ENCODE measurements at places on chromosomes 12 and 14. TPM values are rescaled to one million over a fixed set of nuclear protein-coding genes. Genes with fewer than 3 reads are reported as not detected.

GRCh38 chr12:113261847-113262470, 40.7 kb downstream of the TPCN1 start:
- DNase-seq: no peak

Gene CHD8
- total RNA-seq: 28.6 TPM

DNA sequence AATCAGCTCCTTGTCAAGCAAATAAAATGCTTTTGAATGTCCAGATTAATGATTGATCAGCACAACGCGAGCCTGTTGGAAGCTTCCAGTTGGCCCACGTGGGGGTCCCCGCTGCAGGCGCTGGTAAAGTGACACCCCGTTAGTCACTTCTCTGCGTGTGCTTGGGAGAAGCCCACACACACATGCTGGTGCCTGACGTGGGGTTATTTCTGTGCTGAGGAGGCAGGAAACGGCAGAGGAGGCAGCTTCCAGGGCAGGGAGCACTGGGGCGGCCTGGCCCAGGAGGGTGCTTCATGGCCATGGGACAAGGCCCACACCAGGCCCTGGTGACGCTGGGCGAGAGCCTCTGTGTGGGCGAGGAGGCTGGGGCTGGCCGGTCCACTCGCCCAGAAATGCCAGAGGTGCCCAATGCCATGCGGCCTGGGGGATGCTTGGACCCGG, 101.5 kb downstream of the KIF26A start:
- no peak for DNase-seq

- no peak for DNase-seq
These were observed 75.5 kb downstream of the FAR2 start for GRCh38 chr12:29224572-29224971.

DNA sequence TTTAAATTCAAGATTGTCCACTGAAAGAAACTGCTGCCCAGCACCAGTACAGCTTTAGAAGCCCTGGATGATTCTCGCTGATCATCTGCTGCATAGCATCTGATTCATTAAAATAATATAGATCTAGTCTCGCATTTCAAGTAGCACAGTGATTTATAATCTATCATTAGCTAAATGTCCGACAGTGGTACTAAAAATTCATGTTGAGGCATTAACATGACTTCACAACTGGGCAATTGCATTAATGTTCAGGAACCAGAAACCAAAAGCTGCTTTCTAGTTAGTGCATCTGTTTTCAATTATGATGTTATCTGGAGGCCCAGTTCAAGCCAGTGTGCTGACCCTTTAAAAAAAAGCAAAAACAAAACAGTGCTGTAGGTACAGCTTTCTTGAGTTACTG, 1987.2 kb upstream of the SEL1L start:
- peak; percentile 38 for DNase-seq

Gene CLEC6A
- not detected for total RNA-seq

DNA sequence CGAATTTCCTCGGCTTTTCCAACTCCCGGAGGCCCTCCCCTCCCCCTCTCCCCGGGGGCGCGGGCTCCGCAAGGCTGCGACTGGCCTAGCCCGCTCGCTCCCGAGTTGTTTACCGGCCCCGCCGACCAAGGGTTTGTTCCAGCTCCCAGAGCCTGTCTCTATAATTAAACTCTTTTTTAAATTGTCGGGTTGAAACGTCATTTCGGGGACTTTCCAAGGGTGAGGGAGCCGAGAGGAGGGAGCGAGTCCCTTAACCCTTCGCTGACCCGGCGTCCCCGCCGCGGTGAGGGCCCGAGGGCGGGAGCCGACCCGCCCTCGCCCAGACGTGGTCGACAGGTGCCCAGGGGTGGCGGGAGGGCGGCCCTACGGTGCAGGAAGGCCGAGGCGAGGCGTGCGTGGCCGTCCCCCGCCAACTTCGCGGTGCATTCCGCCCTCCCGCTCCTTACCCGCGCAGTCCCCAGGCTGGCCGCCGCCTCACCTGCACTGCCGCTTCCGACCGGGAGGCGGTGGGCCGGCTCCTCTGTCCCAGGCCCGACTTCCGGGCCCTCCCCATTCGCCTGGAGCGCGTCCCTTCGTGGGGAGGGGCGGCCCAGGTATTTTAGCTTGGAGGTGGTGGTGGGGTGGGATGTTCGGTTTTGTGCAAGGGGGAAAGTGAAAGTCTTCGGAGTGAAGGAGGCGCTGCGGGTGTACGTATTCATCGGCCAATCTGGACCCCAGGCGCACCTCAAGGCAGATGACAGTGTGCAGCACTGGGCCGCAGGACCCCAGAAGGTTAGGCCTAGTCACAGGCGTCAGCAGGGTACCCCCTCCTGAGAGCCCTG, 2.9 kb upstream of the ZFP36L1 start:
- peak; percentile 88 for DNase-seq

DNA sequence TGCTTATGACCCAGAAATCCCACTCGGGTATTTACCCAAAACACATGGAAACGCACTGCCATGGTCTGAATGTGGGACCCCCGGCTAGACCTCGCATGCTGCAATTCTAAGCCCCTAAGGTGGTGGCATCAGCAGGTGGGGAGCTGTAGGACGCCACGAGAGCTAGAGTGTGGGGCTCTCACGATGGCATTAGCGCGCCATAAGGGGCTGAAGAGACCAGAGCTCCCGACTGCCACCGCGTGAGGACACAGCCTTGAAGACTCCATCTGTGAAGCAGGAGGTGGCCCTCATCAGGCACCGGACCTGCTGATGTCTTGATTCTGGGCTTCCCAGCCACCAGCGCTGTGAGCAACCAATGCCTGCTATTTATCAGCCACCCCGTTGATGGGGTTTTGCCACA, 40.3 kb downstream of the RIMBP2 start:
- no peak for DNase-seq

Gene E2F7
- 19.1 TPM for total RNA-seq

DNA sequence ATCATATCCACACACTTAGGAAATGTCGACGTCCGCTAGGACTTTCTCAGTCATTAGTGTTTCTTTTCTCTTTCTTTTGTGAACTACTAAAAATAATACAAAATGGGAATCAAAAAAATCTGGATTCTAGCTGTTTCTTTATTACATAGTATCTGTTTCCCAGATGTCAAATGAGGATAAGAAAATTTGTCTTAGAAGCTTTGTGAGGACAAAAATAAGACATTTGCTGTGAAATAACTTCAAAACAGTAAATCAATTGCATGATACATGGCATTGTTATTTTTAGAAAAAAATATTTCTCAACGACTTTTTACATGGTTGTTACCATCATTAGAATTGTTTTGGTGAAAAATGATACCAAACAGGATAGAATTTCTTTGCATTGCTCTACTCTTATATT, 71.4 kb upstream of the IFNG-AS1 start:
- DNase-seq: no peak

GRCh38 chr12:52521568-52522266, 1.5 kb upstream of the KRT5 start:
- DNase-seq: peak; percentile 46

DNA sequence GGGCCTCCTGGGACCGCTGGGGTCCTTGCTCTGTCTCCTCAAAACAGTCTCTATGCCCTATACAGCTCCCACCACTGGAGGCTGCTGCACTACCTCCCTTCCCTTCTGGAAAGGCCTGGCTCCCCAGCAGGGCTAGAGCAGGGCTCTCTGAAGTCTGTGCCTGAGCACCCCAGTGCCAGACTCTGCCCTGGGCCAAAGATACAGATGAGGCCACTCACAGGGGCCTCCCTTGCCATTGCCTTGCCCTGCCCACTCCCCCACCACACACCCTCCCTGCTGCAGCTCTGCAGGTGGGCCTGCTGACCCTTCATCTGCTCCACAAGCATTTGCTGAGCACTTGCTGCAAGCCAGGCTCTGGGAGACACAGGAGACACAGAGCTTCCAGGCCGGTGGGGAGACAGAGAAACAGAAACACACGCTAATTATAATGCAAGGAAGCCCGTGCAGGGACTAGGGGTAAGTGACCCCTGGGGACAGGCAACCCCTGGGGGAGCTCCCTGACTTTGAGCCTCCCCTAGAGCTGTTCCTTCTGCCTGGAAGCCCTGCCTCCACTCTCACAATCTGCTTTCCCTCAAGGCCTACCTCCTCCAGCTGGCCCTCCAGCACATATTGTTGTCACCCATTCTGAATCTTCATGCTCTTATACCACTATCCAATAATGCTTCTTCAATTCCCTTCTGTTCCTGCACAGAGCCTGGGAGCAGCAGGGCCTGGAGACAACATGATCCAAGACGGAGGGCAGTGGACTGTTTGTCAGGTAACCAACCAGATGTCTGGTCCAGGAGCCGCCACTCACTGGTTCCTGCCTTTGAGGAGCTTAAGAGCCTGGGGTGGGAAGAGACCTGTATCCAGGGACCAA, 32.6 kb upstream of the PNMA1 start:
- DNase-seq: no peak

Gene TSPAN11
- total RNA-seq: 0.48 TPM

Gene NGB
- total RNA-seq: not detected

DNA sequence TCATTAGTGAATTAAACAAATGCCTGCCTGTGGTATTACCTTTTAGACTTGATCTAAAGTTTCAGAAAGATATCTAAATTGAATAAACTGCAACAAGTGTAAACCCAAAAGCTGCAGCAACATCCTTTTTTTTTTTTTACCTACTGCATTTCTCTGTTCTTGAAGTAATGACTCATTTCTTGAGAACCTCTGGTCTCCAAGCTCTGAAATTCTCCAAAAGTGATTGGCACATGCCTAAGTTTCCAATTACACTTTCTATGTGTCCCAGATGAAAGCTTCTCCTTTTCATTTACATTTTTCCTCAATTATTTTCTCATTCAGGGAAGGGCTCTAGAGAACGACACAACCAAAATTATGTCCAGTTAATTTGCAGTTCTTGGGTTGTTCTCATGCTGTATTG, 435.2 kb upstream of the DCN start:
- no peak for DNase-seq

Gene CD4
- 5.4 TPM for total RNA-seq

DNA sequence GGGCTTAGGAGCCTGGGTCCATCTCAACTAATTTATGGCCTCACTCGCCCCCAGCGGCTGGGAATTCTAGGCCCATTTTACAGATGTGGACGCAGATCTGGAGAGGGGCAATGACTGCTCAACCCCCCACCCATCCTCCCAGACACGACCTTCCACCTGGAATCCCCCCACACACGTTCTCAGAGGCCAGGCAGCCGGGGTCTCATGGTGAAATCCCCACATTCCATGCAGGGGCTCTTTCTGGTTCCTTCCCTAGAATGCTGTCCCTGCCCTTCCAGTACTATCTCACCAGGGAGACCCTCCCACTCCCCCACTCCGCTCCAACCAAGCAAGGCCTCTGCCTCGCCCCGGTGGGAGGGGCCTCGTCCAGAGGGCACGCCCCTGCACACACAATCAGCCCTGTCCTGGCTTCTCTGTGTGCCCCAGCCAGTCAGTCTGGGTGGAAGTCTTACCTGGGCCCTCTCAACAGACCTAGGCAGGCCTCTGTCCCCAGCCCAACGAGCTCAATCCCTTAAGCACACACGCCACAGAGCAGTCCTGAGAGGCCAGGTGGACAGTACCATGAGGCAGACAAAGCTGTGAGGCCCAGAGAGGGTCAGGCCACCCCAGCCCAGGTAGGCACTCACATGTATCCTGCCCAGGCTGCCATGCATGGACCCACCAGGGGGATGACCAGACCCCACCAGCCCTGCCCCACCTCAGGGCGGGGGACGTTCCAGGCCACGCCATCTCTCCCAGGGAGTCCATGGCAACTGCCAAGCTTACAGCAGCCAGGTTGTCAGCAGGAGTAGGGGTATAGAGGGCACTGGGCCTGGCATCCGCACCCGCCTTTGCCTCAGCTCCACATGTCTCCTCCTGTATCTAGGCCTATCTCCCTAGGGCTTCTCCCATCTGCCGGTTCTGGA, 1.3 kb upstream of the ANKRD9 start:
- no peak for DNase-seq

Gene STON2
- total RNA-seq: 0.49 TPM

DNA sequence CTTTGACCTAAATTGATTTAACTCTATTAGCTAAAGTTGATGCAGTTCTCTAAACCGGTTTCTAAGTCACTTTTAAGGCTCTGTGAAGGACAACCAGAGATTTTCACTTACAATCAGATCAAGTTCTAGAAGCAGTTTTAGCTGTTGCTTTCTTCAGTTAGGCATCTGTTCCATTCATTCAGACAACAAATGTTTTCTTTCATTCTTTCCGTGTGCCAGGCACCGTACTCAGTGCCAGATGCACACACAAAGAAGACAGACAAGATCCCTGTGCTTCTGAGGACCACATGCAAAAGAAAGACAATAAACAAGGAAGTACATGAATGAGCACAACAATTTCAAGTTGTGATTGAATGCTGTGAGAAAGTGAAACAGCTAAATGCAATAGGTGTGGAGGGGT, 11.1 kb upstream of the EGLN3 start:
- no peak for DNase-seq

- DNase-seq: no peak
These were observed 13.9 kb downstream of the JDP2 start for GRCh38 chr14:75441728-75442127.

DNA sequence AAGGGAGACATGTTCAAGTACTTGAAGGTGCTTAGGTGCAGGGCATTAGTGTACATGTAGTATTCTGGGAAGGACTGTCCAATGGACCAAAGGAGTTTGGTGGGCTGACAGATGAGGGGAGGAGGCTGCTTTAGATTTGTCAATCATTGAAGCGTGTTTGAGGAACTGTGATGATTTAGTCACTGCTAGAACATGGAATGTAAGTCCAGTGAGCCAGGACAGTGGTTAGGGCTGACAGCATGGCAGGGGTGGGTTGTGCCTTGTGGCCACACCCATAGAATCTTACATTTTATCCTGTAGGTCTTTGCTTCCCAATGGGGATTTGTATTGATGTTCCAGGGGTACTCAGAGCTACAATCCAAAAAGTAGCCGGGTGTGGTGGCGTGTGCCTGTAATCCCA, 24.6 kb downstream of the DIP2B start:
- DNase-seq: no peak

- DNase-seq: no peak
These were observed 109.6 kb downstream of the RMST start for GRCh38 chr12:97572220-97572619.

Gene ETFBKMT
- total RNA-seq: 1.4 TPM

Gene EFS
- total RNA-seq: 2.8 TPM

Gene RAN
- total RNA-seq: 717 TPM

DNA sequence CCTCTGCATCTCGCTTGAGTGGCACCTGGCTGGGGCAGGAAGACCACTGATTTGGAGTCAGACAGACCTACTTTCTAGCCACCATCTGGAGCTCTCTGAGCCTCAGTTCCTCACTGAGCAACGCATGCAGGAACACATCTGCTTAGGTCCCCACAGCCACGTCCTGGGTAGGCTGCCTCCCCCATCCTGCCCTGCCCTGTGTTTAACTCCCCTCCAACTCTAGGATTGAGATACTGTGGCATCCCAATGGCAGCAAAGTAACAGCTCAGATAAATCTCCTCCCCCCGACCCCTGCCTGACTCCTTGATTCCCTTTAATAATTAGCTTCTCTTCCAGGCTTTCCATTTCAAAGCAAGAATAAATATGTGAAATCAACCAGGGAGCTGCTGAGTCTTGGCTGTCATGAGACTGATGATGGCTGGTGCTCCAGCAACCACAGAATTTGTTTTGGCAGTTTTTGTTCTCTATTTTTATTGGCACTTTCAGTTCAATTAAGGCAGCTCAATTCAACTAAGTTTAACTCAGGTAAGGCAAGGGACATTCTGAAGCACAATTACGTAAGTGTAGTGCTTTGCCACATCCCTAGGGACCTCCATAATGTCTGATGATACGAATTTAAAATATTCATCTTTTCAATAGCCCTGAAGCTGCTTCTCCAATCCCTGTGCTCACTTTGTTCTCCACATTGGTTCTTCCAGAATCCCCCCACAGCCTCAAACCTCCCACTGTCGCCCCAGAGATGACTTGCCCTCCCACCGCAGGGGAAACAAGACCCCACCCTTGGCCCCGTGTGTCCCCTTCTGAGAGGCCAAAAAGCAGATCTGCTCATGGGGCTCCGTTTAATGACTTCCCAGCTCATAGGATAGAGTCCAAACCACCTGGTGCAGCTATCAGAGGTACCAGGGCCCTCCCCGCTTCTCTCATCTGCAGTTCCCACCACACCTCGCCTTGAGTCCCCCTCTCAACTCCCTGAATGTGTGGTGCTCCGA, 58.2 kb downstream of the ESR2 start:
- no peak for DNase-seq
